ENCODE measurements at places on chromosomes 13 and 19.
A peak's percentile ranks its signal among the peaks of the same experiment; 100 is the strongest.

DNA sequence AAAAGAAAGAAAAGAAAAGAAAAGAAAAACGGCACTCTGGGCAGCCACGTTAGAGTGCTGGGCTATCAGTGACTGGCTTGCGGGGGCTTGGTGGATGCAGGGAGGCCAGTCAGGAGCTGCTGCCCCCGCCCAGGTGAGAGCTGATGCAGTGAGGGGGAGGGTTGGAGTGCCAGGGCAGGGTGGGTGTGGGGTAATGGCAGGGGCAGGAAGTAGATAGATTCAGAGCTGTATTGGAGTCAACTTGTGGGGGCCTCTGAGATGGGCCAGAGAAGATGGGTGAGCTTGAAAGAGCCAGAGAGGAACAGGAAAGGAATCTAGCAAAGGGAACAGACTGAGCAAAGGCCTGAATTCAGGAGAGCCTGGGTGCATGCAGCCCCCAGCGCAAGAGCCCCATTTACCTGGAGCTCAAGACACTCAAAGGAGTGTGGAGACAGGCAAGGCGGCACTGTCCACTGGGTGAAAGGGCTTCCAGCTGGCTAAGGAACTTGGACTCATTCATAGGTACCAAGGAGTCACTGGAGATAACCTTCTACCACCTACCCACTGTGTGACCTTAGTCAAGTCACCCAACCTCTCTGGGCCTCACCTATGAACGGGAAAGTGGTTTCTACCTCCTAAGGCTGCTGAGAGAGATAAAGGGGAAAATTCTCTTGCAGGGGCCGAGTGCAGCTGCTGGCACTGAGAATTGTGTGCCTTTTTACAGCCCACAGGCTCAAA, 20.2 kb downstream of the VSTM2B start:
- DNase-seq, result peak; percentile 30

DNA sequence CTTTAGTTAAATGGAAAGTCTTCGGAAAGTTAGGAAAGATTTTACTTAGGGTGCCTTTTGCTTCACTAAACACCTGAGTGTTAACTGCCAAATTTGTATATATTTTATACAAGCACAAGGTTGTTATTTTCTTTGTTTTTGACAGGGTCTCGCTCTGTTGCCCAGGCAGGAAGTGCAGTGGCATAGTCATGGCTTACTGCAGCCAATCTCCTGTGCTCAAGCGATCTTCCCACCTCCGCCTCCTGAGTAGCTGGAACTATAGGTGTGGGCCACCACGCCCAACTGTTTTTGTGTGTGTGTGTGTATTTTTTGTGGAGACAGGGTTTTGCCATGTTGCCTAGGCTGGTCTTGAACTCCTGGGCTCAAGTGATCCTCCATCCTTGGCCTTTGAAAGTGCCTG, 16.2 kb downstream of the KCTD4 start:
- DNase-seq, result no peak

DNA sequence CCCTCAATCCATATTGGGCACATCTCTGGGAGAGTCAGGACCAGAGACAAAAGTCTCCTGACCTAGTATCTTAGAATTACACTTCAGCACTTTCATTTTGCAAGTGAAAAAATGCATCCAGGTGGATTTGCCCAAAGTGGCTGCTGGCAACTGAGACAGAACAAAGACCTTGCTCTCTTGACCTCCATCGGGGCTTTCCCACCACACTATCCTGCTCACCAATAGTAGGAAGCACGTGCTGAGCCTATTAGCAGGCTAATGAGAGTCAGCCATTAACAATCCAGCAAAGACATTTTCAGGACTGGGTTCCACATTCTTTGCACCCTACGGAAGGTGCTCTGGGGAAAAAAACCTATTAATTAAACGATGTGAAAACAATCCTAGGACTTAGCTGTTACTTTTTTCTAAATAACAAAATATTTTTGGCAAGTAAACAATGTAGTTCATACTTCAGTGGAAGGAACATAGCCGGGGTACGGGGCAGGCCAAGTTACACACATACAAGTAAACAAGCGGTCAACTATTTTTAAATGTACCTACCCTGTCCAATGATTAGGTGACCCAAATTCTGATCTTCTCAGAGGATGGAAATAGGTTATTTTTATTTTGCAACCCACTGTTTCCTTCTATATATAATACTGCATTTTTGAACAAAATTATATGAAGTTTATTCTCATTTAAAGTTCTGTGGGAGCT, 78.6 kb downstream of the CDADC1 start:
- no peak for DNase-seq

DNA sequence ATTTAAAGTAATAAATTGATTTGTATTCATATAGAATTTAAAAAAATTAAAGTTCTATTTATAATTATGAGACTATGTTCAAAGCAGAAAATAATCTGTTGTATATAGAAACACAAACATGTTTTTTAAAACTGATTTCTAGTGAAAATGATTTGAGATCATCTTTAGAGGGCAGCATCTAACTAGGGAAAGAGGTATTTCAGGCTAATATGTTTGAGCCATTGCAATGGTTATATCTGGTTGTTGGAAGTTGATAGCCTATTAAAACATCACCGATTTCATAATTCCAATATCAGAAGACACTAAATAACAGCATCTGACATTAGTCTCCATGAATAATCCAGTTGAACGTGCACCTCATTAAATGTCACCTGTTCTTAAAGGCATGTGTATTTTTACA, 79.8 kb upstream of the SLITRK6 start:
- DNase-seq, result no peak

DNA sequence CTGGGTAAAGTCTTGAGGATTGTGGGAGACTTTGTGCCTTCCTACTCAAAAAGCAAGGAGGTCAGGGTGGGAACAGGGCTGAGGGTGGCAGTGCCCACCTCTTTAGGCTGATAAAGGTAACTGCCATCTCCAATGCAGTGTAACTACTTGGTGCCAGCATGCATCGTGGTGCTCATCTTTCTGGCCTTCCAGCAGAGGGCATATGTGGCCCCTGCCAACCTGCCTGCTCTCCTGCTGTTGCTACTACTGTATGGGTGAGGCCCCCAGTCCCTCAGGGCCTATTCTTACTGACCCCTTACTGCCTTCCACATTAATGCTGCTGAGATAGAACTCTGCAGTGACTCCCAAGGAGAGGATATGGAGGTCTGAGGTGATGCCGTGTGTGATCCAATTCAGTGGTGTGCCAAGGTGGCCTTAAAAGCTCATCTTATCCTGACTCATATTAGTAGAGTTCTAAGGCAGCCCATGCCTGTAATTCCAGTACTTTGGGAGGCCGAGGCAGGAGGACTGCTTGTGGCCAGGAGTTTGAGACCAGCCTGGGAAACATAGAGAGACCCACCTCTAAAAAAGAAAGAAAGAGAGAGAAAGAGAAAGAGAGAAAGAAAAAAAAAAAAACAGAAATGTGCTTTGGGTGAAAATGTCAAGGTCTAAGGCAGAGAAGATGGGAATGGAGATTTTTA, 9.7 kb upstream of the ARHGAP45 start:
- DNase-seq, result no peak

- DNase-seq, result peak; percentile 98
These were observed 2.5 kb downstream of the DBP start for GRCh38 chr19:48634424-48635262.

- DNase-seq, result no peak
These were observed 50.5 kb upstream of the IRS2 start for GRCh38 chr13:109836629-109837607.

DNA sequence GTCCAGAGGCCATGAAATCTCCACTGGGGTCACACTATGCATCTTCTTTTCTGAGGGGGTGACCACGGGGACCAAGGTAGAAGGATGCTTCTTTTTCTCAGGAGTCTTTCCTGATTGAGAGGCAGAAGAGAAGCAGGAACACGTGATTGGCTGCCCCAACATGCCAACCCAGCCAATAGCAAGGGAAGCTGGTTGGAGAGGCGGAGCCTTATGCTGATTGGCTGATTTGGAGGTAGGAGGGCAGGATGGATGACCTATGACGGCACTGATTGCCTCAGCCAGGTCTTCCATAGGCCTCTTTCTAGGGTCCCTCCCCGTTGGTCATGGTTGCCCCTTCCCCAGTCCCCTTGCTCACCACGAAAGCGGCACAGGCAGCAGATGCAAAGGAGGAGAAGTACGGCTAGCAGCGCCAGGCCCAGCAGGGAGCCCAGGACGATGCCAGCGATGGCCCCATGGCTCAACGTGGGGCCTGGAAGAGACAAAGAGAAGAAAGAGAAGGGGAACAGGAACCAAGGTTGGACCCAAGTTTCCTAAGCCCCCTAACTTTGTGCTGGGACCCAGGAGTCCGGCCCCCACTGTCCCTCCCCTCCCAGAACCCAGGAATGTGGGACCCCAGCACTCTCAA, 8.0 kb downstream of the VSIG10L start:
- DNase-seq, result no peak

All from sciatic nerve (tissue), 2 donors.